ENCODE measurements at places on chromosomes 5 and 9.

GRCh38 chr5:76137887-76138542, 54.8 kb downstream of the SV2C start:
- no peak for DNase-seq

DNA sequence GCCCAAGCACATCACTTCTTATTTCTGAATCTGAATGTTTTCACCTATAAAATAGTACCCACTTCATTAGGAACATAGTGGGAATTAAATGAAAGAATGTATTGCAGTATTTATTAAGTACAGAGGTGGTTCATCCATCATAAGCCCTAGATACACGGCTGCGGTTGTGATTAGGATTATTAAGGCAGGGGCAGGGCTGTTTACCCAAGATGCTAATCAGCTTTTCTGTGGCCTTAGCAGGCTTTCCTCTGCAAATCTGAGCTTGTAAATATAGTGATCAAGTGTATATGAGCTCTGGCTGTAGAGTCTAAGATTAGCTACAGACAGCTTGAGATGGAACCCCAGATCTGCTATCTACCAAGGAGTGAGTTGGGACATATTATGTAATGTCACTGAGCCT, 124.1 kb upstream of the ADRA1B start:
- DNase-seq, result no peak

DNA sequence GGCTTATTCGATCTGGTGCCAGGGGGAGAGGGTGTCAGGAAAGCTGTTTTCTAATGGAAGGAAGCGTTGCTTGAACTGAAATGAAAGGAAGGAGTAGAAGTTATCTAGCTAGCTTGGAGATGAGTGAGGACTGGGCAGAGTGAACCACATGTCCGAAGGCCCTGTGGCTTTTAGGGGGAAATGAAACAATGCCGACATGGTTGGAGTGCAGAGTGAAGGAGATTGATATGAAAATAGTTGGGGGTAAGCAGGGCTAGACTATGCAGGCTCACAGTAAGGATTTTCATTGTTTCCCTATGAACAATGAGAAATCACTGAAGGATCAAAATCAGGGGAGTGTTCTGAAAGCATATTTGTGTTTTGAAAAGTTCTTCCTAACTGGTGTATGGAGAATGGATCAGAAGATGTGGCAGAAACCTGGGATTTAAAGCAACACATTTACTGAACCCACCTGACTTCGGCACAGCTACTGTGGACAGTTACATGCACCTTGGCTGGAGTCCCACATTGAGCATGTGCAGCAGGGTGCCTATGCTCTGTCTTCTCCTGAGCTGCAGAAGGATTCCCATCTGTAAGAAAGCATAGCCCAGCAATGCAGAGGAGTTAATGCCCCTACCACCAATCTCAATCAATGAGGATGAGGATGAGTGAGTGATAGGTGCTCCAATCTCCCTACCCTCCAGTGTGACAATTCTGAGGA, 144.4 kb upstream of the TBCA start:
- no peak for DNase-seq

- DNase-seq, result no peak
Measured at GRCh38 chr5:141441571-141442170, 11.4 kb downstream of the PCDHGA12 start.

GRCh38 chr5:132853323-132853722, 12.9 kb downstream of the GDF9 start:
- no peak for DNase-seq

- no peak for DNase-seq
Measured at GRCh38 chr5:33072296-33072695, 361.2 kb downstream of the NPR3 start.

GRCh38 chr9:132857031-132857430, 21.1 kb downstream of the AK8 start:
- no peak for DNase-seq

DNA sequence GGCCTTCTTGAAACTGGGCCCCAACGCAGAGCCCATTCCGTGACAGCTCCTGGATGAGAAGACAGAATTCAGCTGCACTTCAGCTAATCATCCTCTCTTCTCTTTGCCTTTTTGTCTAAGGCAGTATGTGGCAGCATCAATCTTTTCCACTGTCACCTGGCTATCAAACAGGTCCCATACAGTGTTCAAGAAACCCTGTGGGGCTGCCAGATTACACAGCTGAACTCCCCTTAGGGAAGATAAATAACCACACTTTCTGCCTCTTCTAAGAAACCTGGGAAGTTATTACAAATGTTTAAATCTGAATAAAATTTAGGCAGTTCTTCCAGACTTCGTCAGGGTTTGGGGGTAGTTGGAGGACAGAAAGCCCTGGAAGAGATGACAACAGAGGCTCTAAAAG, 61.0 kb downstream of the SPEF2 start:
- DNase-seq, result no peak

DNA sequence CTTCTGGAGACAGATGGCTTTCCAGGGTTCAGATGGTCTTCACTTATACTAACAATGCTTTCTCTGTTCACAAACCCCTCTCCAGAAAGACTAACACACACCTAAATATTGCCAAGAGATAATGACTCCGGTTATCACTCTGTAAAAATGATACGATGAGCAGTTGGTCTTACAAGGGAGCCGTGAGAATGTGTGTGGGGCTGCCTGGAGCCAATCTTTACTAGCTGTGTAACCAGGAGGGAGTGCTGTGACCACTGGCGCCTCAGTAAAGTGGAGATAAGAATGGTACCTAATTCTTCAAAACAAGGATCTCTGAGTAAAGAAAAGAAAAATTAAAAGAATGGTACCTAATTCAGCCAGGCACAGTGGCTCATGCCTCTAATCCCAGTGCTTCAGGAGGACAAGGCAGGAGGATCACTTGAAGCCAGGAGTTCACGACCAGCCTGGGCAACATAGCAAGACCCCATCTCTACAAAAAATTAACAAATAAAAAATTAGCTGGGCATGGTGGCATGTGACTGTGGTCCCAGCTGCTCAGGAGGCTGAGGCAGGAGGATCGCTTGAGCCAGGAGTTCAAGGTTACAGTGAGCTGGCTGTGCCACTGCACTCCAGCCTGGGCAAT, 39.9 kb upstream of the IL17B start:
- no peak for DNase-seq

DNA sequence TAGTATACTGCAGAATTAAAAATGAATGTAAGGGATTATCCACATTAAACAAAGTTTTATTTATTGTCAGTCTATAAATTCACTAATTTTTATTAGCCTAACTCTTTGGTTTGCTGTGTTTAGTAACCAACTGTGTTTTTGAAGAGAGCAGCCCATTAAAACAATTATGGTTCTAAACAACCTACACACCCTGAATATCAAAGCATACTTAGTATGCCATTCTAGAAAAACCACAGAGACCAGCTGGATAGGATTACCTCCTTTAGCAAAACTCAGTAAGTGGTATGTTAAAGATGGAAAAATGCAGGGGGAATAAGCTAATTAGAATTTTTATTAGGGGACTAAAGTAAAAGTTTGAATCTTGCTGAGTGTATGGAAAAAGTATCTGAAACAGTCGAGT, 1981.7 kb upstream of the NUDT12 start:
- no peak for DNase-seq

GRCh38 chr9:107276966-107277710, 5.9 kb upstream of the RAD23B start:
- DNase-seq, result no peak

GRCh38 chr5:30926218-30926617, 267.3 kb upstream of the CDH6 start:
- DNase-seq, result no peak

DNA sequence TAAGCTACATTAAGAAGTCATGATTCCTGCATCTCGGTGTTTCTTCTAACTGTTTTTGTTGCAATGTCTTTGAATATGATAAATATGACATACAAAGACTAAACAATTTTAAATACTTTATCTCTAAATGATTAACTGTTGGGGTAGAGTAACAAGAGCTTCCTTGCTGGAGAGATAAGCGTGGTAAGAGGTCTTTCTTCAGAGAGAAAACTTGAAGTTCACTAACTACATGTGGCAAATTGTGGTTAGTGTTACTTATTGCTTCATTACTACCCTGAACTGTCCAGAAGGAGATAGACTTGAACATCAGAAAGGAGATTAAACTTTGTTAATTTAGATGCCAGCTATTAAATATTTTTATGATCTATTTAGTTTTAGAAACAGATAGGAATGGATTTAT, 7.0 kb upstream of the ARSB start:
- DNase-seq, result no peak

GRCh38 chr9:11931109-11931508, 762.1 kb upstream of the TYRP1 start:
- DNase-seq, result no peak

DNA sequence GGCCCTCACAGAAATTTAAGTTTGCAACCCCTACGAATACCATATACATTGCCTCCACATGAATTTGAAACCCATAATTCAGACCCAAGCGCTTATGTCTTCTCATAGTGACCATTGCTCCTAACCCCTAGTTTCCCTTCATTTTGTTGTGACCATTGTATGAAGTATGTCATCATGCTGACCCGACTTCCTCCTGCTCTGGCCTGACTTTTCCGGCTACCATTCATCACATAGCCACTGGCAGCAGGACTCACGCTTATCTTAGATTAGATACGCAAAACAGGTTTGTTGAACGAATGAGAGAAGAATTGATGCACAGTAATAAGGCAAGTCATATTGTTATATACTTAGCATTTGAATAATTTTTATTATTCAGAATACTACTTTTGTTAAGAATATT, 345.4 kb downstream of the FBXL17 start:
- no peak for DNase-seq

- DNase-seq, result no peak
Measured at GRCh38 chr9:26747611-26748010, 145.0 kb downstream of the CAAP1 start.

DNA sequence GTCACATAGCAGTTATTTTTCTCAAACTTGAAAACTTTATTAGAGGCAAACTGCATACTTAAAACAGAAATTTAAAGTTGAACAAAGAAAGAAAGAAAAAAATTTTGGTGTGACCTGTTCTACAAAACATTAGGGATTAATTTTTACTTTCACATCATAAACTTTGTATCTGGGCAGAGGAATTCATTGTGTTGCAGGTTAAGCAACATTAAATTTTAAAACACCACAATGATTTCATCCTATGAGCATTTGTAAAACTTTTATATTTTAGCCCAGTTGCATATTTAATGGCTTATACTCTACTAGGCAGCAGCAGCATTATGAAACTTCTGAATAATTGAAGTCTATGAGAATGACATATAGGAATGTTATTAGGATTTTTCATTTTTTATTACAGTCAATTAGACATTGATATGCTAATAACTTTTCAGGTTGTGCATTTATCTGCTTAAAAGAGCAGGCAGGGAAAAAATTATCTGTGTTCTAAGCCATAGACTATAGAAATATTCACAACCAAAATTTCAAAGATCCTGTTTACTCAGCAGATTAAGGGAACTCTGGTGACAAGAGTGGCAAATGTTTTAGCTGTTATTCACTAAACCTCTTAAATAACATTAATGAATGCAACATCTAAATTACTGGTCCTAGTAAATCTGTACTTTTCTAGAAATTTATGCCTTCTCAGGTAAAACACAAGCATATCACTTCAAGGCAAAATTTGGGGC, 1088.5 kb upstream of the CDH6 start:
- no peak for DNase-seq

- no peak for DNase-seq
Measured at GRCh38 chr9:91220491-91221135, 141.1 kb downstream of the AUH start.

DNA sequence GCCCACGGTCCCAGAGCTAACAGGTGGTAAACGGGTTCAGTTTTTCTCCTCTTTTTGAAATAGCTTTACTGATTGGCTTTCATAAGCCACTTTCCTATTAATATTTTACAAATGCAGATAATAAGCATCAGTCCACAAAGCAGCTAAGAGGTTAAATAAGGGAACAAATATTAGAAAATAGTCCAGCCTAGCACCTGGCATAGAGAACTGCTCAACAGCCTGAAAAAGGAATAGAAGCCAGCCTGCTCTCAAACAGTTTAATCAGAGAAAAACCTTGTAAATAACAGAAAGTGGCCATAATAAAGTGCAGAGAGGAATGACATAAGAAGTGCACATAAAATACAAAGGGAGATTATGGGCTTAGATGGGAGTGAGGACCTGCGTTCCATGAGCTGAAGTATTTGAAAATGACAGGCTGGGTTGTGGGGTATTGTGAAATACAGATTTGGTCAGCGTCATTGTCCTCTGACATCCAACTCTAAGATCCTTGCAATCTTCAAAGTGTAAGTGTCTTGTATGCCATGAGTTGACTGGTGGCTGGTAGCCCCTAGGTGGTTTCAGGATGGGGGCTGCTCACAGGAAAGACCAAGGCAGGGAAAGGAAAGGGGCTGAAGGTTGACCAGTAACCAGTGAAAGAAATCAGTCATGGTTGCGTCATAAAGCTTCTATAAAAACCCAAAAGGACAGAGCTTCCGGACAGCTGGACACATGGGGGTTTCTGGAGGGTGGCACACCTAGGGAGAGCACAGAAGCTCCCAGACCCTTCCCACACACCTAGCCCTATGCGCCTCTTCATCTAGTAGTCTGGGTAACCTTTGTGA, 32.4 kb downstream of the MYO10 start:
- DNase-seq, result no peak

DNA sequence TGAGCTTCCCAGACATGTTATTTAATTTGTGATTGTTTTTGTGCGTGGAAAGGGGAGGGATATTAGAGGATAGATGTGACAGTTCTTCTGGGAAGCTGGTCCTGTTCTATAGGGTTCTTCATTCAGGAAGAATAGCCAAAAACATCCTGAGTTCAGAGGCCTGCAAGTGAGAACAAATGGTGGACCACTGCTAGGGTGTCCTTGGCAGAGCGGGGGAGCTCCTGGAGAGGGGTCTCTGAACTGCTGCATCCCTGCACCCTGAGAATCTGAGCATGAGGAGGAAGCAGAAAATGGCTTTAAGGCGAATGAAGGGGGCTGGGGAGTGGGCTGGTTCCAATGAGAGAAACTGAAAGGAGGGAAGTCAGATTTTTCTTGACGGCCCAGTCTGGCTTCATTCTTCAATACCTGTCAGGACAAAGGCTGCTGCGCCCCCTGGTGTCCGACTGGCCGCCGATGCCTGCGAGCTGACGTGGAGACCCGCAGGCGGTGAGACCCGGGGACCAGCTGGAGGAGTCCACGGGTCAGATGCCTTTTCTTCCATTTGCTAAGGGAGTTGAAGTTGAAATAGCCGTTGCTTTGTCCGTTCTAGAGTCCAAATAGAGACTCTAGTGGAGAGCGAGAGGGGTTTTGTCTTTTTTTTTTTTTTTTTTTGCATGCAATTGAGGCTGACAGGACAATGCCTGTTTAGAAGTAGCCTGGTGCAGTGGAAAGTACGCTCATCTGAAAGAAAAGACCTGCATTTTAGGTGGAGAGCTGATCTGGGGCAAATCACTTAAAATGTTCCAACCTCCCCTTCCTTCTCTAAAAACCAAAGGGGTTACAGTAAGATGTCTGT, 39.5 kb upstream of the NFIB start:
- peak; percentile 75 for DNase-seq

Measured in M059J (cell line).